Upper lobe of right lung (tissue), 1 donor: ENCODE measurements at places on chromosomes 4 and X. TPM values are rescaled to one million over a fixed set of nuclear protein-coding genes. Genes with fewer than 3 reads are reported as not detected.

The C4orf36 gene
- 2.3 TPM for total RNA-seq

The ABCG2 gene
- total RNA-seq = 21.7 TPM

The ASB9 gene
- 4.4 TPM for total RNA-seq

The PPAT gene
- total RNA-seq = 5.8 TPM

The SGCB gene
- total RNA-seq = 37.1 TPM

The CFI gene
- total RNA-seq = 61.0 TPM

The IL21 gene
- not detected for total RNA-seq
